ENCODE measurements at places on chromosomes 6 and 20.
A peak's percentile ranks its signal among the peaks of the same experiment; 100 is the strongest.

- no peak for DNase-seq
These were observed 384.6 kb downstream of the CDKAL1 start for GRCh38 chr6:20918868-20919267.

DNA sequence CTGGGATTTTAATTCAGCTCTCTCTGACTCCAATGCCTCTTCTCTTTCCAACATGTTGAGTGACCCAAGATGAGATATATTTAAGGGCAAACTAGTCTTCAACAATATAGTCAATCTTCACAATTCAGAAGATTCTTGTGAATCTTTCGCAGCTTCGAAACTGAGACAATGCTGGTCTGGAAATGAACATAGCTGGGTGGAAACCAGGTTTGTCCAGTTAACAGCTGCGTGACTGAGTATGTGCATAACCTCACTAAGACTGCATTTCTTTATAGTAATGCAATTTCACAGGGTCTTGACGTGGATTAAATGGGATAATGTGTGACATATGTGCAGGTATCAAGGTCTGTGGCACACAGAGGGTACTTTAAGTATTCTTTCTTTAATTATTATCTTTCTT is 18.9 kb downstream of the PTPRT start:
- no peak for DNase-seq

DNA sequence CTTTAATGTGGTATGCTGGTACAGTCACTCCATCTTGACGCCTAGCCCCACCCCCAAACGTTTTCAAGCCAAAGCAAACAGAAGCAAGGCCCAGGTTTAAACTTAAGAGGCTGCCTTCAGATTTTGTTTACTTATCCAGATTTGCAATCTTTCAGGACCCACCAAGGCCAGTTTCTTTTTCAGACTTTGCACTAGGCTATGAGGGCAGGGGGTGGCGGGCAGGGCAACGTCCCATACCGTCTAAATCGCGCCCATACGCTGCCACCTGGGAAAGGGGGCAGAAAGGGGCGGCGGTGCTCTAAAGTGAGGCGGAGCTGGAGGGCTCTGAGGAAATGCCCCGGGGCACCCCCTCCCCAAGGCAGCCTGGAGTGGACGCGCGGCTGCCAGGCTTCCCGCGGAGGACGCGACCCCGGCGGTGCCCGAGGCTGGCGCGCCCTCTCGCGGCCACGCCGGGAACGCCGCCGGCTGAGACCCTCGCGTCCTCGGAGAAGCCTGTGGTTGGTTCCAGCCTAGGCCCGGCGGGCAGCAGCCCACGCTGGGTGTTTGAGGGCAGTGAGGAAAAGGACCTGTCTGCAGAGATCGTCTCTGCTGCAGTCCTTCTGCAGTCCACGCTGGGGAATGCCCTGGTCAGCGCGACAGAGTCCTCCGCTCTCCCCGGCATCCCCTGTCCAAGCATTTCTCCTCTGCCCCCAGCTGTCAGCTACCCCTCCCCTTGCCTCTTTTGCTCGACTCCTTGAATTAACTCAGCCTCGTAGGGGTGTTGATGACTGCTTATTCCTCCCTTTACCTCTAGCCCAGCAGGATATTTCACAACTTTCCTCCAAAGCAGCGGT is 129.2 kb upstream of the PRND start:
- peak; percentile 92 for DNase-seq

GRCh38 chr6:45706319-45706718 is 309.3 kb downstream of the CLIC5 start:
- no peak for DNase-seq

DNA sequence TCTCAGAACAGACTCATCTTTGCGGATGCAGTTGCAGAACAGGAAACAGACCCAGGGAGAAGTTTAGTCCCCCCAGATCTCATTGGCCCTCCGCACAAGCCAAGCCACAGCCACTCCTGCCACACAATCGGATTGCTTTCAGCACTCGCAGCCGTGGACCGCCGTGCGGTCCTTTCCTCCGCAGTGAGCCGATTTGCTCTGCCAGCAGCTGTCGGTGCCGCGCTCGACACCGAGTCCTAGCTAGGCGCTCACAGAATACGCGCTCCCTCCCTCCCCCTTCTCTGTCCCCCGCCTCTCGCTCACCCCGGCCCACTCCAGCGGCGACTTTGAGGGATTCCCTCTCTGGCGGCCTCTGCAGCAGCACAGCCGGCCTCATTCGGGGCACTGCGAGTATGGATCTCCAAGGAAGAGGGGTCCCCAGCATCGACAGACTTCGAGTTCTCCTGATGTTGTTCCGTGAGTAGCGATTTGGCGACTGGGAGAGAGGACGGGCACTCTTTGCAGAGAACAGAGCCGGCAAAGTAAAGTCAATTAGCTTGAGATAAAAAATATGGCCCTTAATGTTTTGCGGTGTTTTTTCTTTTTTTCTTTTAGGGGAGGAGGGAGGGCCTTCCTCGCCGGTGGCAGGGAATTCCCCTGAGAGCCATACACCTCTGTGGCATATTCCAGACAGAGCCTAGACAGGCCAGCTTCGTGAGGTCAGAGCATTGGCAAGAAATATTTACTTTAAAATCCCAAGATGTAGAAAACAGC is at the start of gene LAMP5:
LAMP5 (plus strand) TSS at position 130 of the 753 bp plus-strand sequence; CDS start at position 393, 263 bp downstream.
- peak; percentile 49 for DNase-seq

DNA sequence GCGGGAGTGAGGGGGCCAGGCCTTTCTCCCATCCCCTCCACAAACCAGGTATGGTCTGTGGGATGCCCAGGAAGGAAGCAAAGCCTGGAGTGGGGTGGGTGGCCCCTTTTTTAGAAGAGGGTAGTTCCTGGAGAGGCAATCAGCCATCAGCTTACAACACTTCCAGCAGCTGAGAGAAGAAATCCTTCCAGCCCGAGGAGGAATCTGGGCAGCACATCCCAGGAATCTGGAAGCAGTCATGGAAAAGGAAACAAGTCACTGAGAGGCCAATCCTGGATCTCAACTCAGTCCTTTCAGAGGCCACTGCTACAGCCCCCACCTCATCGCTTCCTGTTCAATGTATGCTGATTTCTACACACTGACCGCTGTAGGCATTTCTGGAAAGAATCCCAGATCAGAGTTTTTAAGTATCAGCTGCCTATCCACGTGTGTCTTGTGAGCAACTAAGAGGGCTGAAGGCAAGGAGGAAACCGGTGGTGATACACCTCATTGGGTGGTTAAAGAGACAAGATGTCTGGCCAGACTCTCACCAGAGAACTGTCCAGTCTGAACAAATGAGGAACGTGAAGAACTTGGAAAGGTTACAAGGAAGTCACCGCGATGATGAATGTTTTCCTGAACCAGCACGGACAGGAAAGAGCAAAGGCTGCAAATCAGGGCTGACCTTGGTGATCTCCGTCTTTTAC is 92.9 kb upstream of the SHLD1 start:
- peak; percentile 52 for DNase-seq

DNA sequence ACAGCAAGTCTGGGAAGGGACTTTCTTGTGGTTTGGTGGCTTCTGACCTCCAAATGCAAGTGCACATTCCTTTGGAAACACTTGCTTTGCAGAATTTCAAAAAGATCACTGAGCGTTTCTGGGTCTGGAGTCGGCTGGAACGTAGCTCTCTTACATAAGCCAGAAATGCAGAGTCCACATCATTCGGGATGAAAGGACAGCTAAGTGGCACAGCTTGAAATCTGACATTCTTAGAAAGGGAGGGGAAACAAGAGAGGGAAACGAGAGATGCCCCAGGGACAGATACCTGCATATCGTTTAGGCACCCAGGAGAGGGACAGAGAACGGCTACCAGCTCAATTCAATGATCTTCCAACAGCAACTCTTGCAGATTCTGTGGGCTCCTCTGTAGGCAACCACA is 118.7 kb downstream of the NFATC2 start:
- no peak for DNase-seq

- no peak for DNase-seq
These were observed 71.4 kb upstream of the MYLIP start for GRCh38 chr6:16057446-16057845.

DNA sequence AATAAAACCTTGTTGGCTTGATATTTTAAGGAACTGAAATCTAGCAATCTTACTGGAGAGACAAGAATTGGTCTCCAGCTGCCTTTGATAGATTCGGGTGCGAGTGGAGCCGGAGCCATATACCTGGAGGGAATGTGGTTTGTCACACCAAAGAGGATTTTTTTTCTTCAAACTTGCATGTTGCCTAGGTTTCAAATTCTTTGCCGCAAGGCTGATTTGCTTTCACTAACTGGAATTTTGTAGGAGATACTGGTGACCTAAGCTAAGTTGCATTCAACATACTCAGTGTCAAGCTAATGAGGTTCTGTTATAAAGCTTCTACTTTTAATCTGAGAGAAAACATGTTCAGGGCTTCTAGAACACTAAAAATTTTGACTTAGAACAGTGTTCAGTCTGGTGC is 39.7 kb upstream of the ASIP start:
- no peak for DNase-seq

DNA sequence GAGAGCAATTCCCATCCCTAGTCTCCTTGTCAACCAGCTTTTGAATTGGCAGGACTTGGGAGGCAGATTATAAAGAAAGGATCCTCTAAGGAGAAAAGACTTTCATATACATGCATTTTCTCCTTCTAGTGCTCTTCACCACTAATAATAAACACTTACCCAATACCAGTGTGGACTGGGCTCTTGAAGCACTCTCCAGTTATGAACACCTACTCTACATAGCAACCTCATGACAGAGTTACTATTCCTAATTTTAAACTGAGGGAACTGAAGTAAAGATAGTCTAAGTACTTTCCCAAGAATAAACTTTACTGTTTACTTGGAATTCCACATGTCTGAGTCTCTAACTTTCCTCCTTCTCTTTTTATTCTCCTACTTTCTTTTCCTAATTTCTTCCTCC is 4.8 kb downstream of the COL9A1 start:
- no peak for DNase-seq

Data from GM03348 (cell line).